ENCODE measurements at places on chromosomes 2 and 18.

GRCh38 chr2:20184067-20184938 is 40.6 kb downstream of the SDC1 start:
- no peak for DNase-seq

GRCh38 chr2:185185044-185185443 is 553.6 kb upstream of the FSIP2 start:
- DNase-seq, result no peak

DNA sequence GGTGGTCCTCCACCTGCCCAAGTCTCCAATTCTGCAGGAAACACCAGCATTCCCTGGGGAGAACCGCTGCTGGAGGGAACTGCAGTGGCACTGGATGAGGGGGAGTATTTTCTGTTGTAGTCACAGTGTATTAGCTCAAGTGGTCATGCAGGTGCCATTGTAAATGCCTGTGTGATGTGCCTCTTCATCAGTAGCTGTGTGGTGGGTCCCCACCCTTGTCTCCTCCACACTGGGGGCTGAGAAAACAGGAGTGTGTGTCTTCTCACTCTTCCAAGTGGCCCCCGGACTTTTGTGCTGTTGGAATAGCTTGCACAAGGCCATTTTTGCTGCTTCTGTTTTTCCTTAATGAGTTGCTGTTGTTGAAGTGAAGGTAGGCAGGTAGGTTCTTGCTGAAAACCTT is 8.7 kb downstream of the NCK2 start:
- no peak for DNase-seq

GRCh38 chr2:162607915-162608314 is 230.7 kb downstream of the KCNH7 start:
- DNase-seq, result no peak

- peak; percentile 46 for DNase-seq
Observed at GRCh38 chr2:200812122-200813022, 662 bp downstream of the BZW1 start.

- no peak for DNase-seq
Observed at GRCh38 chr18:8084160-8084559, 517.0 kb downstream of the PTPRM start.

- no peak for DNase-seq
Observed at GRCh38 chr2:231118614-231118942, 6.3 kb downstream of the HTR2B start.

GRCh38 chr2:133424876-133425275 is 143.4 kb downstream of the NCKAP5 start:
- DNase-seq, result no peak

GRCh38 chr2:176961775-176962619 is 250.6 kb upstream of the HNRNPA3 start:
- DNase-seq, result no peak

DNA sequence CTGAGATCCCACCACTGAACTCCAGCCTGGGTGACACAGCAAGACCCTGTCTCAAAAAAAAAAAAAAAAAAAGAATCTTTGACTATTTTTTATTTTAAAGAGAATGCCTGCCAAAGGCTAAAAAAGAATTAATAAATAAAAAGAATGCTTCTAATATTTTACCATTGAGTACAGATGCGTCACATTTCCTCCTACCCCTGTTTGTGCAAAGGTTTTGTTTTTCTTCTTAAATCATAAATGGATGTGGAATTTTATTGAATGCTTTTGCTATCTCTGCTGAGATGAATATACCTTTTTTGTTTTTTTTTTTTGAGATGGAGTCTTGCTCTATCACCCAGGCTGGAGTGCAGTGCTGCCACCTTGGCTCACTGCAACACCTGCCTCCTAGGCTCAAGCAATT is 22.8 kb downstream of the CYBRD1 start:
- DNase-seq, result no peak

DNA sequence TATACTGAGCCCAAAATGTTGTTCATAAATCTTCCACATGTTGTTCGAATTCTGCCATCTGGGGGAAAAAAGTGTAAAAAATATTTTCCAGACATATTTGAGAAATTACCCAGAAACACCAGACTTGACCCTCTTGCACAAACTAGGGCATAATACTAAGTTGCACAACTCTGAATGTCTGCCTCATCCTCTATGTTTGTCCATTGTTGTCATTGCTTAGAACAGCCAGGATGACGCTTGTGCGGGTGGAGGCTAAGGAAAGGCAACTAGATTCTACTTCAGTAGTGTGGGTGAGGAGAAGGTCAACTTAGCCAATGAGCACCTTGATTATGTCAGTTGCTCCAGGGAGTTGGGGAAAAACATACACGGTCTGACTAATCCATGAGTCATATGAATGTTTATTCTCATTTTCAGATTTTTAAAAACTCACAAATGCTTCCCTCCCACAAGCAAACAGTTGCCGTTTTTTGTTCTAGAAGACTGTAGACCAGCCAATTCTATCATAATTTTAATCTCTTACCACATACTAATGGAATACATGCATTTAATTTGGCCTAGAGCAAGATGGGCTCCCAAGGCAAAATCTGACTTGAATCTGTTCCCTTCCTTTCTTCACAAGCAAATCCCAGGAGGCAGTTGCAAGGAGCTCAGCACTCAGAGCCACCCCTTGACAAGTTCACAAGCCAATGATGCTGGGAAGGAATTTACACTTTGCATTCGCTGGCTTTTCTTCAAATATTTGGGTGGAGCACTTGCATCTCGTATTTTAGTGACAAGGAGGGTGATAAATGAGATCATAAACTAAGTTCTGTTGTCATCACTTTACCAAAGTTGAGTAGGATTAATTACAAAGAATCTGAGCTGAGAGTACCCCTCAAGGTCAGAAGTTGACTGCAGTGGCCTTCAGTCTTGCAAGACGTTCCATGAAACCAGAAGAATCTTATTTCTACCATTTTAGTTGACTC is 163.2 kb upstream of the TWIST2 start:
- no peak for DNase-seq

DNA sequence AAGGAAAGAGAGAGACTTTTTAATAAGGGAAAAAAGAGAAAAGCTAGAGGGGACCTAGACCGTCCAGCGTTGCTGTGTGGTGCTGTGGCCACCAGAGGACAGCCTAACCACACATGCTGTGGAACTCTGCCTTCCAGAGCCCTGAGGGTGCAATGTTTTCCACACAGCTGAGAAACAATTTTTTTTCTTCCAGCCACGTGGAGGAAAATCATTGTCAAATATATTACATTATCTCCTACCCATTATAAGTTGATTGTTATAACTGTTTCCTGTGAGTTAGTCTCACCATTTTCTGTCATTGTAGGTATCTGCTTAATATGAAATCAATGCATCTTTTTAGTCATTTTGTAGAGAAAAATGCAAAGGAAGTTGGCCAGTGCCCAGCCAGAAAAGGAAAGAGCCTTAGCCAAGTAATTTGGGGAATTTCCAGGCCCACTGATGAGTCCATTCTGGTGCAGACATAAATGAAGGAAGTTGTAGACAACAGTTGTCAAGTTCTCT is 5.9 kb upstream of the MRPL19 start:
- DNase-seq, result peak; percentile 18

DNA sequence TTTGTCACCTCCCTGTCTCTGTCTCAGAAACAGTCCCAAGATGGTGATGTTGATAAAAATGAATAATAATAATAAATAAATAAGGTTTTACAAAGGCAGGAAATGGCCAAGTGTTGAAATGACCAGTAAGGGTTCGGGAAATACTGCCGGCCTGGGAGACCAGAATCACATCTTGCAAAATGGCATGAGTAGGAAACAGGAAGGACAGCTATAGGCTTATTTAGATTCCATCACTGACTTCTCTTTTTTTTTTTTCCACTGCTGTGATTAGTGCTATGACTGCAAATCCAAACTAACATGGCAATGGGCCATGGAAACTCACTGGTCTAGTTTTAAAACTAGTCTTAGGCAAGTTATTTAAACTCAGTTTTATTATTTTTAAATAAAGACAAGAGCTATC is 60.6 kb downstream of the SCN1A start:
- DNase-seq, result no peak

- no peak for DNase-seq
Observed at GRCh38 chr2:10906926-10907625, 4.7 kb upstream of the KCNF1 start.

GRCh38 chr2:11467749-11468148 is 1.8 kb upstream of the E2F6 start:
- no peak for DNase-seq

GRCh38 chr2:120915670-120916069 is 180.0 kb downstream of the GLI2 start:
- DNase-seq, result no peak

DNA sequence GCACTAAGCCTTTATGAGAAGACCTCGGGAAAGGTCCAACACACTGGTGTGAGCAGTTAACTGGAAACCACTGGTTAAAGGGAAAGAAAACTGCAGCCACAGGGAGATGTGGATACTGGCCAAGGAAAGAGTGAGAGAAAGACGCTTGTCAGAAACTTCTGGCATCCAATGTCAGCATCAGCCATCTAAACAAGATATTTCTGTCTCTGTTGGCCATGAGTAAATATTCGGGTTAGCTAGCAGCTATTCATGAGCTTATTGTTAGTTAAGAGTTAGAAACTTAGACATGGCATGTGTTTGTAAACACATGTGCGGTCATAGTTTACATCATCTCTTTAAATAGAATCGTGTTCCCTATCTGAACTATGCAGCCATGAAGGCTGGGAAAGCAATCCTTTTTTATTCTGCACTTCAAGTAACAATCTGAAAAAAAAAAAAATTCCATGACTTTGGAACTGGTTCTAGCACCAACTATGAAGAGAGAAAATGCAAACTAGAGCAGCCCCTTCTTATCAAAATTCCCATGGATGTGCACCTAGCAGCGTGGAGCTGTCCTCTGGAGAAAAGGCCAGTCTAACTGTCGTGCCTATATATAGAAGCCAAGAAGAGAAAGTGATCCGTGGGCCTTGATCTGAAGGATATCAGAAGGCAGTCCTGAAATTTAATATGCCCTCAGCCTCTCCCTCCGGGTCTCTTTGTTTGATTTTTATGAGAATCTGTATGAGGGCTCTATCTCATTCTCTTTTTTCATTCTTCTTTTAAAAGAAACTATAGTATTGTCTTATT is 84.0 kb upstream of the RFX8 start:
- DNase-seq, result no peak

GRCh38 chr2:195445639-195446038 is 211.4 kb upstream of the SLC39A10 start:
- no peak for DNase-seq

GRCh38 chr2:1561259-1561658 is 148.0 kb downstream of the TPO start:
- no peak for DNase-seq

- no peak for DNase-seq
Observed at GRCh38 chr18:63307551-63308200, 11.9 kb downstream of the BCL2 start.

DNA sequence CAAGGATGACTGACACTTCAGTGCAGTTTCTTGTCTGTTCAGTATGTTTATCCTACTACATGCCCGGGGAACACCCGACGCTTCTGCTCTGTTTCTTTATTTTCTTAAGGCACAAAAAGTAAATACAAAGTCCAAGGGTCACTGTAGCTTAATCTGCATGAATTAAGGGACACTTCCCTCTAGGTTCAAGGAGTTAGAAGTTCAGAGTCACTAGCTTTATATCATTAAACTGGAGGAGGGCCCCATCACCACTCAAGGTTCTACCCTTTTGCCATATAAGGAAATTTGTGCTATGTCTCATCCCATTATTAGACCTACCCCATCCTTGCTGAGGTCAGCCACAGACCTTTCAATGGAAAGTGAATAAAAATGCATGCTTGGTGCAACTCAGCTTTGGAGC is 27.6 kb upstream of the RMDN2 start:
- DNase-seq, result no peak

DNA sequence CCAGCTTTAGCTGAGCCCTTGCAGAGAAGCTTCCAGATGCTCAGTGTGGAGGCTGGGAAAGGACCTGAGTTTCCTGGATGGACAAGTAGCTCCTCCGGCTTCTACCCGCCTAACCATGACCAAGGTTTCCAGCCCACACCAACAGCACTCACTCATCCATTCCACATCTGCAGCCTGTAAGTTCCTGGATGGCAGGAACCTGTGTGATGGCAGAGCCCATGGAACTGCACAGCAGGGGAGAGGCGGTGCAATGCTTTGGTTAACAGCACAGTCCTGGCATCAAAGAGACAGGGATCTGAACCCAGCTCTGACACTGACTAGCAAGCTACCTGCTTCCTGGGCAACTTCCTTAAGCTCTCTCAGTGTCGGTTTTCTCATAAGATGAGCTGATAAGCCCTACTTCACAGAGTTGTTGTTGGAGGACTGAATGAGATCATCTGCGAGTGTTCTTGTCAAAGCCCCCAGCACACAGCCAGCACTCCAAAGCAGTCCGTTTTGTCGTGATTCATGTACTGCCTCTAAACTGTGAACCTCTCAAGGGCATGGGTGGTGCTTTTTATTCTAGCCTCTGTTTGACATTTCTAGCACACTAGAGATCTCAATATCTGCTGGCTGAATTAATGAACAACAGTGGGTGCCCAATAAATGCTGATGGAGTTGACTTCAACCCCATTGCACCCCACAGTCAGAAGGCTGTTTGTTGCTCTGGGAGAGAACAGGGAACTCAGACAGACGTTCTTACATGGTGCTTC is 41.6 kb upstream of the OTOF start:
- DNase-seq, result no peak

- DNase-seq, result no peak
Observed at GRCh38 chr18:27785815-27786471, 391.0 kb downstream of the CDH2 start.

DNA sequence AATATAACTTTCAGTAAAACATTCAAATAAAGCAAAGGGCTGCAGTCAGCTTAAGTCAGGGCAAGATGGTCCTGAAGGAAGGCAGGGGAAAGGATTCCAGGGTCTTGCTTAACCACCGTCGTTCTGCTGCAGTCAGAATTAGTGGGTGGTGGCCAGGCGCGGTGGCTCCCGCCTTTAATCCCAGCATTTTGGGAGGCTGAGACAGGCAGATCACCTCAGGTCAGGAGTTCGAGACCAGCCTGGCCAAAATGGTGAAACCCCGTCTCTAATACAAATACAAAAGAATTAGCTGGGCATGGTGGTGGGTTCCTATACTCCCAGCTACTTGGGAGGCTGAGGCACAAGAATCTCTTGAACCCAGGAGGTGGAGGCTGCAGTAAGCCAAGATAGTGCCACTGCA is 6.8 kb downstream of the SLC19A3 start:
- DNase-seq, result no peak

- no peak for DNase-seq
Observed at GRCh38 chr18:66419400-66419799, 184.5 kb downstream of the CDH19 start.

GRCh38 chr2:109435066-109435690 is 178.6 kb downstream of the SEPTIN10 start:
- DNase-seq, result no peak
